Stimulated activated CD8-positive, alpha-beta memory T cell treated with anti-CD3 and anti-CD28 coated beads, Interleukin-15, amount 100 ng/mL, for 1 hour (primary cell): ENCODE measurements at places on chromosomes 13 and 19.

DNA sequence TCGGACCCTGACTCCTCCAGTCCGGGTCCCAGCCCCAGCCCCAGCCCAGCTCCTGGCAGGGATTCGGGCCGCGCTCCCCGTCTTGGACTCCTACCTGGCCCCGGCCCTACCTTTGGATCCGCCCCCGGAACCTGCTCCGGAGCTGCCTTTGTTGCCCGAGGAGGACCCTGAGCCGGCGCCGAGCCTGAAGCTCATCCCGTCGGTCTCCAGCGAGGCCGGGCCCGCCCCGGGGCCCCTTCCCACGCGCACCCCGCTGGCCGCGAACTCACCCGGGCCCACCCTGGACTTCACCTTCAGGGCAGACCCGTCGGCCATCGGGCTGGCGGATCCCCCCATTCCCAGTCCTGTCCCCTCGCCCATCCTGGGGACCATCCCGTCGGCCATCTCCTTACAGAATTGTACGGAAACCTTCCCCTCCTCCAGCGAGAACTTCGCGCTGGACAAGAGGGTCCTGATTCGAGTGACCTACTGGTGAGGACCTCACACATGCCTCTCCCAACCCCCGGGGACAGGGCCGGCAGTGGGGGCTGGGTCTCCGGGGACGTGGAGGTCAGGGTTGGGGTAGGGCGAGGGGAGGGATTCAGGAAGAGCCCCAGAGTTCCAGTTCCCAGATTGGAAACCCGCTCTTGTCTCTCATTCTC lies 732 bp downstream of the SELENOV start:
- no peak for DNase-seq

DNA sequence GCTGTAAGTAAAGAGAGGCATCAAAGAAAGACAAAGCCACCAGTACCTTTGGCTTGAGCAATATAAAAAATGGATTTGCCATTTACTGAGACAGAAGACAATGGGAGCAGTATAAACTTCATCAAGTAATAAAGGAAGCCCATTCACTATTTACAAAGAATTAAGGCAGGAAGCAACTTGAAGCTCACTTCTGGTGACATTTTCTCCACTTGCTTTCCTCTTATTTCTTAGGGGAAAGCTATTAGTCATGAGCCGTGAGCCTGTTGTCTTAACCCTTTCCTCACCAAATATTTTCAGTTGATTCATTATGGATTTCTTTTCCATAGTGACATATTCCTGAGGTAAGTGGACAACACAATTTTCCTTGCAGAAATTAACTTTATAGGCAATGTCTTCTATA lies 156.8 kb downstream of the DNAJC3 start:
- DNase-seq: no peak

GRCh38 chr13:106291006-106291405 lies 244.5 kb downstream of the EFNB2 start:
- no peak for DNase-seq

GRCh38 chr13:108034909-108035410 lies 180.4 kb downstream of the LIG4 start:
- no peak for DNase-seq

GRCh38 chr19:4149518-4150288 lies 3.7 kb upstream of the CREB3L3 start:
- no peak for DNase-seq

DNA sequence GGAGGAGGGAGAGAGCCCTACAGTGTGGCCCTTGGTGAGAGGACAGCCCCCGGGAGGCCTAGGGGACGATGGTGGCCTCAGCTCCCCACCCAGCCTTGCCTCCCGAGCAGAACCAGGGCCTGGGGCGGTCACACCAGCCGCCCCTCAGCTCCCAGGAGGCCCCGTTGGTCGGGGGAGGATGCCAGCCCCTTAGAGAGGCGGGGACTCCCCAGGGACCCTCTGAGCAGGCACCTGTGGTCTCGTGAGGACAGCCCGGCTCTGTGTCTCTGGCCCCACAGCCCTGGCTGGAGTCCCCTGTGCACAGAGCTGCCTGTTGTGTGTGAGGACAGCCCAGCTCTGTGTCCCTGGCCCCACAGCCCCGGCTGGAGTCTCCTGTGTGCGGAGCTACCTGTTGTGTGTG lies 158.8 kb downstream of the KDM4B start:
- no peak for DNase-seq

DNA sequence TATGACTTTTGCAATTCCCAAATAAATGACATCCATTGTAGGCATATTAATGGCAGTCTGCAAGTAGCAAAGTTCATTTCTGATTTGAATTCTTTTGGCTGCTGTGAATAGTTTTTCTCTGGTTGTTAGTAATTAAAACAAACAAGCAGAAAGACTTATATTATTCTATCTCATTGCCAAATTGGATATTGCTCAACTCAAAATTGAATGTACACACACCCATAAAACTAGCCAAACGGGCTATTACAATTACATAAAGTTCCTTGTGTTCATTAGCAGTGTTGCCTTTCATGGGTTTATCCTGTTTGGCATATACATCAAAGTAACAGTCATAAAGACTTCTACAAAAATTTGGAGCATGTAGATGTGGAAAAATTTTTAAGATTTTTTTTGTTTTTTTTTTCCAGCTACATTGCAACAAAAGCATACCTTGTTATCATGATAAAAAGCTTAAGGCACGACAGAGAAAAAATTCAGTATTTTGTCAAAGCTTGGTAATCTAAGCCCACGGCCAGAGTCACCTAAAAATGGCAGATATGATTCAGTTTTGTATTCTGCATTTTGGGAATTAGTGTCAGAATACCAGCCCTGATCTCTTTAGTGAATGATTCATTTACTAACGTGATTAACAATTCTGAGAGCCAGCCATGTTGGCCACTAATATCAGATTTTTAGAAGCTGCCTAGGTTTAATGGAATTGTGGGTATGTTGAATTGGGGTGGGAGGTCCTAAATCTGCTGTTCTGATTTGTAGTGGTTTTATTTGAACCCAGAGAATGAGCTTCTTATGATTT lies 108.4 kb downstream of the KLF5 start:
- DNase-seq: no peak
